ENCODE measurements at places on chromosomes 16 and 17. TPM values are rescaled to one million over a fixed set of nuclear protein-coding genes. Genes with fewer than 3 reads are reported as not detected.

Gene ASGR1
- polyA plus RNA-seq: 21.3 TPM

Gene CNTD1
- 114 TPM for polyA plus RNA-seq

Gene P4HB
- 213 TPM for polyA plus RNA-seq

Gene SLC5A11
- 0.78 TPM for polyA plus RNA-seq

Gene FN3K
- polyA plus RNA-seq: 12.4 TPM

Gene VASN
- polyA plus RNA-seq: 33.9 TPM

Gene GRIN2C
- 7.7 TPM for polyA plus RNA-seq

Gene TBC1D16
- polyA plus RNA-seq: 11.7 TPM

Gene DHRS7C
- polyA plus RNA-seq: 0.46 TPM

Gene LYRM9
- polyA plus RNA-seq: 31.6 TPM

Gene LGALS9B
- 0.34 TPM for polyA plus RNA-seq

Gene ZNF319
- polyA plus RNA-seq: 10.4 TPM

Gene HEXIM2
- polyA plus RNA-seq: 76.8 TPM

Gene ODAD4
- 53.7 TPM for polyA plus RNA-seq

Gene SLC12A3
- polyA plus RNA-seq: 0.16 TPM

Gene PIMREG
- 0.73 TPM for polyA plus RNA-seq

Gene MYH13
- polyA plus RNA-seq: 0.28 TPM

Gene PTX4
- 1.3 TPM for polyA plus RNA-seq

Gene ZP2
- 0.18 TPM for polyA plus RNA-seq

Gene GPR139
- not detected for polyA plus RNA-seq

Gene MT1B
- not detected for polyA plus RNA-seq

Gene INTS2
- 9.6 TPM for polyA plus RNA-seq

Gene IL17C
- polyA plus RNA-seq: 0.75 TPM

Gene C17orf107
- polyA plus RNA-seq: 1.5 TPM

Gene ADGRG1
- 134 TPM for polyA plus RNA-seq

Gene KIF18B
- 4.7 TPM for polyA plus RNA-seq

Gene TSNAXIP1
- polyA plus RNA-seq: 93.7 TPM

Gene TVP23A
- 1.7 TPM for polyA plus RNA-seq
